ENCODE measurements at places on chromosomes 1 and 21. TPM values are rescaled to one million over a fixed set of nuclear protein-coding genes. Genes with fewer than 3 reads are reported as not detected.

DNA sequence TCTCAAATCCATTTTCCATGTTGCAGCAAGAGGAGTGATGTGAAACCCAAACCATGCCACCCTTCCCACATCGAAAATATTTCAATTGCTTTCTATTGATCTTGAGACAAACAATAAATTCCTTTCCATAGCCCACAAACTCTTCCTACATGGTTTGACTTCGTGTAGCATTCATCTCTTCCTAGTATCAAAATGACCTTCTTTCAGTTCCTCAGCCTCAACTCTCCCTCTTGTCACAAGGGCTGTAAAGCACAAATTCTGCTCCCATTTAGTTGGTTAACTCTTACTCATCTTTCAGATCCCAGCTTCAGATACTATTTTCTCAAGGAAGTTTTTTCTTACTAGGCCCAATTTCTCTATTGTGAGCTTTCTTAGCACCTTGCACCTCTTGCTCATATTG is 99.0 kb downstream of the ZNF281 start:
- no peak for DNase-seq

GRCh38 chr1:93537924-93538323 is 90.0 kb downstream of the FNBP1L start:
- DNase-seq = no peak

- no peak for DNase-seq
Measured at GRCh38 chr1:232528472-232529089, 101.4 kb downstream of the SIPA1L2 start.

Gene CORT
- not detected for total RNA-seq

Measured in left ventricle myocardium superior (tissue), 1 donor.